ENCODE measurements at places on chromosomes 6 and 20.
A peak's percentile ranks its signal among the peaks of the same experiment; 100 is the strongest.

GRCh38 chr6:139253656-139254055, 38.1 kb downstream of the TXLNB start:
- DNase-seq: no peak

- DNase-seq: no peak
Measured at GRCh38 chr6:35728683-35729678, 7.9 kb upstream of the ARMC12 start.

- no peak for DNase-seq
Measured at GRCh38 chr6:163180874-163181541, 233.5 kb upstream of the QKI start.

DNA sequence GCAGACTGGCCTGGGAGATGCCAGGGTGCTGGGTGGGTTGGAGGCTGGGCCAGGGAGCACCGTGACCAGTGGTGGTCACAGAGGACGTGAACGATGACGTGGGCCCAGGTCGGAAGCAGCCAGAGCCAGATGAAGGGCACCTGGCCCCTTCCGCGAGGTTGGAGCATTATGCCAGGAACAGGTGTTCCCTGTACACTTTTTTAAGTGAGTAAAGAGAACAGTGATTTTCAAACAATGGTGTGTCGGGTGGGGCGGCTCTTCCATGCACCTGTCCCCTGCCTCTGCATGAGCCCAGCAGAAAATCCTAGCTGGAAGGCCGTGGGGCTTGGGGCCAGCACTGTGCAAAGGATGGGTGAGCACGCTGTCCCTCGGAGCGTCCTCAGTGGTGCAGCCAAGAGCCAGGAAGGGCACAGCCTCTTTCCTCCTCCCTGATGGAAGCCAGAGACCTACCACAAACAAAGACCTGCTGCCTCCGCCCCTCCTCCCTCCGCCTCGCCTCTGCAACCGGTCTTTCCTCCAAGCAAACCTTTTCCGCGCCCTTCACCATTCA, 350.5 kb downstream of the ZFAND3 start:
- DNase-seq: no peak

- no peak for DNase-seq
Measured at GRCh38 chr20:10109641-10110040, 74.9 kb downstream of the ANKEF1 start.

DNA sequence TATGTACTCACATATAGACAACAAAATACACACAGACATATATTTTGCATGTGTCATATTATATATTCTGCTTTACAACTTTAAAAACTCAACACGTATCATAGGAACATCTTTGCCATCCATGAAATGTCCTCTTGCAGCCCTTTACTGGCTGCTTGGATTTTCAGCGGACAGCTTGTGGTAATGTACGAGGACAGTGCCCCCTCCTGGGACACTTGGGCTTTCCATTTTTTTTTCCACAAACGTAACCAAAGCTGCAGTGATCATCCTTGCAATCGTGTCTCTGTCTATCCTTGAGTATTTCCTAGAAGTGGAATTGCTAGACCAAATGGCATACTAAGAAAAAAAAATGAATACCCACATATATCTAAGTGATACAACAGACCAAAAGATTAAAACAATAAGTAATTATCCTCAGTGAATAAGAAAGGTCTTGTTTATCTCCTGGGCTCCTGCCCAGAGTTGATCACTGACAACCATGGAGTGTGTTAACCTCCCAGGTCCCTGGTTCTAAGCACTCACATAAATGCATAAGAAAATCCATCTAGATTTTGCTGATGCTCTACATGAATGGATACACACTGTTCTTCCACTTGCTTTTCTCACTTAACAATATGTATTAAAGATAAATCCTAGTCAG, 18.1 kb downstream of the BPI start:
- peak; percentile 11 for DNase-seq

GRCh38 chr20:24987873-24988835, 4.4 kb downstream of the APMAP start:
- DNase-seq: no peak

GRCh38 chr6:168939041-168939440, 314.6 kb downstream of the THBS2 start:
- no peak for DNase-seq

DNA sequence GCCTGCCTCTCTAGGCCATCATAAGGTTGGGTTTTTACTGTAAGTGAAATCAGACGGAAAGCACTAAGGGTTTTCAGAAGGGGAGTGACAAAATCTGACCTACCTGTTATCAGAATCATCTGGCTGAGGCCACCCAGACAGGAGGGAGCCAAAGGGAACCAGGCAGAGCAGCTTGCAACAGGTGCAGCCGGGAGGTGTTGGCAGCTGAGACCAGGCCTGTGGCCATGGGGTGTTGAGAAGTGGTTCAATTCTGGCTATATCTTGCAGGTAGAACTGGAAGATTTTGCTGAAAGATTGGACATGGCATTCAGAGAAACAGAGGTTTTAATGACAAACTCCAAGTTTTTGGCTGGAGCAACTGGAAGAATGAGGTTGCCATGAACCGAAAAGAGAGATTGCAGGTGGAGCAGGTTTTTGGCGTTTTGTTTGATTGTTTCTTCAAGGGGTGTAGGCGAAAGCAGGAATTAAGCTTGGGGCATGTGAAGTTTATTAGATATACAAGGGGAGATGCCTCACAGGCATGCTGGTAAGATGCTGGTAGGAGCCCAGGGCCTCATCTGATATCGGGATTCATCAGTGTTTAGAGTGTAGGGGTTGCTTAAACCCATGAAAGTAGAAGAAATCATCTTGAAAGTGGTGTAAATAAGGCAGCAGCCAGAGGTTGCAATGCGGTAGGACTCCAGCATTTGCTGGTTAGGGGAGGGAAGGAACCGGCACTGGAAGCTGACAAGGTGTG, 35.1 kb upstream of the MAP3K4 start:
- no peak for DNase-seq

- DNase-seq: no peak
Measured at GRCh38 chr20:45933266-45934045, 1.0 kb upstream of the PCIF1 start.

DNA sequence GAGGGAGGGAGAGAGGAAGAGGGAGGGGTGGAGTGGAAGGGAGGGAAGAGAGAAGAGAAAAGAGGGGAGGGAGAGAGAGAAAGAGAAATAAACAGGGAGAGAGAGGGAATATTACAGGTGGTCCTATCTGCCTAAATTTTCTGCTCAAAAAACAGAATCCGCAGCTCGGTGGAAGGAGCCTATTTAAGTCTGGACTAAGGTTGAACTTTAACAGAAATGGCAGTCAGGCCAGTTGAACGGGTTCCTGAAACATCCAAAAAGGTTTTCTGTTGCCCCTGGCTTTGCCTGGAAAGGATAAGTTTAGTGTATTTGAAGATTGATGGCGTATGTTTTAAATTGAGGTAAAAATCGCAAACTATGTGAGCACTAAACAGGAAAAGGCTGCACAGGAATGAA, 2.2 kb downstream of the TFAP2B start:
- no peak for DNase-seq

DNA sequence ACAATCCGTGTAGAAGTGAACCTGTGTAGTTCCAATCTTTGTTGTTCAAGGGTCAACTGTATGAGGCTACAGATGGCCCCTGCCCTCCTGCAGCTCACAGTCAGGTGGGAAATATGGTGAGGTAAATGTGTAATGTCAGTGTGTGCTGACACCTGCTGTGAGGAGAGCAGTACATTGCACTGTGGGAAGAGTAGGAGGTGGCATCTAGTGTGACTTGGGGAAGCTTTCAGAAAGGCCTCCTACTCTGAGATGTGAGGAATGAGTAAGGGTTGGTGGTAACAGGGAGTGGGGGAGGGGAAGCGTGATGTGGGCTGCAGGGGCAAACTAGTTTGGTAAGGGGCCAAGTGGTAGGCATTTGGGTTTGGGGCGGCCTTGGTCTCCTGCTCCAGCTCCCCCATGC, 188.8 kb downstream of the FARS2 start:
- no peak for DNase-seq

DNA sequence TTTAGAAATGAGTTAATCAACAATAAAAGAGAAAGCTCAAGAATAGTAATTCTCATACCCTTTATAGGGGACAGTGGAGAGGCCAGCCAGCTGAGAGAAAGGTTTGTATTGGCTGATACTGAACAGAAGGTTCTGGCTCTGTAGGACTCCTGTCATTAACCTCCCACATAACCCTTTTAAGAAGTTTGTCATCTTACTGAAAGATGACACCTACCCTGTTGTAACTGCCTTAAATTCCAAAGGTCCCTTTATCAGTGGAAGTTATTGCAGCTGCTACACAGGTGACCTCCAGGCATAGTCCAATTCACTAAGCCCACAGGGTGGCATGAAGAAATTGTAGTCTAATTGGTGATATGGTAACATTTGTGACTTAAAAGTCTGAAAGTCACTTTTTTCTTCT, 790.1 kb downstream of the TENT5A start:
- no peak for DNase-seq

DNA sequence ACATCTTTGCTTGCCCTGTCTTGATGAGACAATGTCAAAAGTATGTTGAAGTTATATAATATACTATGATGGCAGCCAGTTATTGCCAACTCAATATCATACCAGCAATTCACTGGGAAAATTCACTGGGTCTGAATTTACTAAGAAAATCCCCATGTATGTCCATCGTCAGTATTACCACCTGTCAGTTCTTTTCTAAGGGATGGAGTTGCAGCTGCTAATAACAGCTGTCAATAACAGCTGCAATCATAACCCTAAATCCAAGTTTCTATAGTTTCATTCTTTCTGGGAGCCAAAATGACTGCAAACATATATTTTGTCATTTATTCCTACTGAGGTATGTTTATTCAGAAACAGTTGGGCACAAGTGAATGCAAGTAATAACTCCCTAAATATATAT, 132.6 kb upstream of the RIN2 start:
- DNase-seq: no peak

GRCh38 chr6:142478117-142478516, 176.3 kb downstream of the ADGRG6 start:
- no peak for DNase-seq

GRCh38 chr20:41512624-41513023, 105.6 kb downstream of the CHD6 start:
- no peak for DNase-seq

DNA sequence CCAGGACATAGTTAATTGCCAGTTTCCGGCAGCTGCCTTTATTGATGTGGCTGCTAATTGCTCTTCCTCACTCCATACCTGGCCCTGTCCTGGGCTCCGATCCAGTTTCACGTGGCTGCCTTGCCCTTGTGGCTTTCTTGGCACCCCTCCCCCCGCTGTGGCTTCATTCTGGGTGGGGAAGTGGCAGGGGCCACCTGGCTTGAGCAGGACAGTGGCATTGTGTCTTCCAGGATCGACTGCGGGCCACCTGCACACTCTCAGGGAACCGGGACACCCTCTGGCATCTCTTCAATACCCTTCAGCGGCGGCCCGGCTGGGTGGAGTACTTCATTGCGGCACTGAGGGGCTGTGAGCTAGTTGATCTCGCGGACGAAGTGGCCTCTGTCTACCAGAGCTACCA, 10.8 kb downstream of the MAVS start:
- DNase-seq: no peak

GRCh38 chr20:63067721-63068560, 61.2 kb upstream of the BHLHE23 start:
- no peak for DNase-seq

DNA sequence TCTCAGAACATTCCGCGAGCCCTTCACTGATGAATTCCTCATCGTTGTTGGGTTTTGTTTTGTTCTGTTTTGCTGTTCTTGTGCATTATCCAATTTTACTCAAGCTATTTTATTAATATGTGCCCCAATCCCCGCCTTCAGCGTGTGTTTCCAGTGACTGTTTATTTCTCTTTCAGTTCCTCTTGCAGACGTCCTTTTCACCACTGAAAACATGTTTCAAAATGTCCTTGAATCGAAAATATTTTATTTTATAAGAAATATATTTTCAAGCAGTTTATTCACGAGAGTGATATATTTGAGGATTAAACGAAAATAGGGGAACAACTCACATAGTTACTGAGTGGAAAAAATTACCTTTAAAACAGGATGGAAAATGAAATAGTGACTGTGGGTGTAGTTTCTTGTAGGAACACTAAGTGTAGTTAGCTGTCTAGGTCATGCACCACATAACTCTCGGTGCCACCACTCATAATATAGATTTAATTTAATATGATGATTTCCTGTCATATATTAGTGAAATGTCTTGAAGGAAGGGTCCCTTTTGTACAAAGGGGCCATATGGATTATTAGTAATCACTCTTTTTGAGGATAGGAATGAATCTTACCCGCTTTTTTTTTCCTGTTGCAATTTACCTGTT, 45.3 kb upstream of the HDDC2 start:
- no peak for DNase-seq

GRCh38 chr20:21577551-21577950, 63.7 kb upstream of the NKX2-2 start:
- DNase-seq: no peak

GRCh38 chr20:44056010-44056698, 130.8 kb downstream of the JPH2 start:
- DNase-seq: no peak

DNA sequence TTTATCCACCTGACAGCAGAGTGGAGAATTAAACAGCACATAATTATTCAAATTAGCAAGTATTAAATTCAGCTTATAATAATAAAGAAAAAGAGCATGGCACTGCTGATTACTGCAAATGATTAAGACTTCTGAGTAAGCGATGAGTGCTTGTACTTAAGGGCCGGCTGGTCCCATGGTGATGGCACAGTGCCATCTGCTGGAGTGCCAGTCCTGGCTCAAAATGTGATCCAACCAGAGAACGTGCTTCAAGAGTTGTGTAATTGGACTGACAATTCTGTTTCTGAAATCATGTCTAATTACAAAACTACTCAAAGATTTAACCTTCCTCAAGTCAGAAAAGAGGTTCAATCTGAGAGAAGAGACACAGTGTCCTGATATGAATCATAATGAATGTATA, 181.6 kb upstream of the RGS17 start:
- peak; percentile 72 for DNase-seq

GRCh38 chr20:63248835-63249591, 5.2 kb downstream of the NKAIN4 start:
- DNase-seq: no peak

- DNase-seq: no peak
Measured at GRCh38 chr20:49563015-49563980, 4.6 kb downstream of the PTGIS start.

- no peak for DNase-seq
Measured at GRCh38 chr6:157064502-157064901, 258.8 kb downstream of the TMEM242 start.

GRCh38 chr20:61546641-61547040, 294.6 kb downstream of the CDH4 start:
- no peak for DNase-seq

- DNase-seq: no peak
Measured at GRCh38 chr6:33956206-33956605, 152.4 kb upstream of the MLN start.

GRCh38 chr20:48076747-48077146, 291.5 kb upstream of the SULF2 start:
- DNase-seq: no peak

DNA sequence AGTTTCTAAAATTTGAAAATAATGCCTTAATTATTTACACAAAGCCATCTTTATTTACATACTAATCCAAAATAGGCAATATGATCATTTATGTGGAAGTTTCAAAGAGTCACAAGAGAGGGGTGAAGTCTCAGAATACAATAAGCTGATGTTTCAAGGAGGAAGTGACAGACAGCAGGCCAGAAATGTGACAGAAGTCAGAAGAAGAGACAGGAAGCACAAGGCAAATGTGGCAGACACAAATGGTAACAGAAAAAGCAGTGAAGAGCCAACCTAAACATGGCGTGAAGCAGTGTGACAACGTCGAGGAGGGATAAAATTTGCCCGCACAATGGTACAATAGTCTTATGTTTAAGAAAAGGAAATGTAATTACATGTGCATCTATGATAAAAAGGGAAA, 59.8 kb downstream of the SHPRH start:
- no peak for DNase-seq
